ENCODE measurements at places on chromosomes 3 and 15.
A peak's percentile ranks its signal among the peaks of the same experiment; 100 is the strongest.

GRCh38 chr3:124234852-124235252 lies 242.9 kb upstream of the ROPN1 start:
- DNase-seq, result no peak

DNA sequence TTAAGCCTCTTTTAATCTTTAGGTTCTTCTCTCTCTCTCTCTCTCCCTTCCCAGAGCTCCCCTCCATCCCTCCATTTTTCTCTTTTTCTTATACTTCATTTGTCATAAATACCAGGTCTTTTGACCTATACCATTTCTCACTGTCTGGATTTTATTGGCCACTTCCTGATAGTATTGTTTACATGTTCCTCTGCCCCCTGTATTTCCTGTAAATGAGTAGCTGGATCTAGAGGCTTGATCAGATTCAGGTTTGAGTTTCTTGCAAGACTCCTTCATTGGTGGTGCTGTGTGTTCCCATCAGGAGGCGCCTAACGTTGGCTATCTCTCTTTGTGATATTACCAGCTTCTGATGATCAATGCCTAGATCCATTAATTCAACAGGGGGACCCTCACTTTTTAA lies 42.2 kb downstream of the DAPK2 start:
- DNase-seq, result no peak

- no peak for DNase-seq
Measured at GRCh38 chr15:62426387-62426956, 261.4 kb upstream of the C2CD4B start.

DNA sequence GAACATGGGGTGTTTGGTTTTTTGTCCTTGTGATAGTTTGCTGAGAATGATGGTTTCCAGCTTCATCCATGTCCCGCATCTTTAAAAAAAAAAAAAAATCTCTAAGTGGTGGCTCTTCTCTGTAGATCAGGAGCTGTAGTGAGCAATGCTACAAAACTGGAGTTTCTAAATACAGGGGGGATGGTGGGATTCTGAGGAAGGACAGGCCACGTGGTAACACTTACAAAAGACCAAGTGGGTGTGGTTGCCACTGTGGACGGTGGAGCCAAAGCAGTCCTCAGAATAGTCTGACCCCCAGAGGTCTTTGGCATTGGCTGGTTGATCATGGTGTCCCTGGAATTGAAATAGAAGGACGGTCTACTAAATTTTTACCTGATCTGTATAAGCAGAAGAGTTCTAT lies 7.7 kb downstream of the CCRL2 start:
- DNase-seq, result no peak

DNA sequence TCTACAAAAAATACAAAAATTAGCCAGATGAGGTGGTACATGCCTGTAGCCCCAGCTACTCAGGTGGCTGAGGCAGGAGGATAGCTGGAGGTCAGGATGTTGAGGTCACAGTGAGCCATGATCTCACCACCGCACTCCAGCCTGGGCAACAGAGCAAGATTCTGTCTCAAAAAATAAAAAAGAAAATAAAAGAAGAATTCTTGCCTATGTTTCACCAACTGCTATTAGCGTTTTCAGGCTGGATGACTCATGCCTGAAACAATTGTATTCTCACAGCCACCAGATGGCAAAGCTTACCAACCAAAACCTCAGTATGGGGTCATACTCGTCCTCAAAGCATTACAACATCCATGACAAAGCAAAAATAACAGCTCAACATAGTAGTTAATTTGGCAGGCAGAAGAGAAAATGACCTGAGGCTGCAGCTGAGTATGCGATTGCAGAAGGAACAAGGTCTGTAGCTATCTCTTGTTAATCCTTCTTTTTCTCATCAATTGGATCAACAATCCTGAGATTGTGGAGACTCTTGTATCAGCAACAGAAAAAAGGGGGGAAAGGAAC lies 52.2 kb downstream of the TP53BP1 start:
- peak; percentile 29 for DNase-seq

GRCh38 chr3:110815008-110815583 lies 256.5 kb upstream of the NECTIN3 start:
- DNase-seq, result no peak

GRCh38 chr3:70999730-71000129 lies 583.8 kb downstream of the FOXP1 start:
- no peak for DNase-seq

- DNase-seq, result no peak
Measured at GRCh38 chr3:188077160-188077799, 76.7 kb upstream of the LPP start.

- no peak for DNase-seq
Measured at GRCh38 chr3:152069871-152070270, 196.4 kb downstream of the SUCNR1 start.

All from upper lobe of left lung (tissue), 6 donors.